Activated naive CD4-positive, alpha-beta T cell (primary cell): ENCODE measurements at places on chromosomes 1 and 21.

- no peak for DNase-seq
Observed at GRCh38 chr1:48715921-48716320, 60.8 kb downstream of the BEND5 start.

GRCh38 chr21:20527731-20528460 lies 470.3 kb upstream of the NCAM2 start:
- no peak for DNase-seq

DNA sequence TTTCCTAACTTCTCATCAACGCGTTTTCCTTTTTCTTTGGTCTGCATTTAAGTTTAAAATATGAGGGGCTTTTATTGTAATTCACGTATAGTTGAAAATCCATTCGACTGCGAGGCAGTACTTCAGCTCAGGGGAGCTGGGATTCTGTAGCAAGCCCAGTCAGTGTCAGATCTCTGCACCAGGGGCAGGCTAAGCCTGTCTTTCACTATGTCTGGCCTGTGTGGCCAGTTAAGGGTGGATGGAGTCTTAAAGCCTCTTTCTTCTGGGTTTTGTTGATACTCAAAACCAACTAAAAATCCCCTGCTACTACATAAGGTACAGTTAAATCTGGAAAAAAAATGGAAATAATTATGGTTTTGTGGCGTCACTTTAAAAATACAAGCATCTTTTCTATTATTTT lies 124.7 kb downstream of the TYW3 start:
- no peak for DNase-seq

- DNase-seq = peak; percentile 48
Observed at GRCh38 chr1:6614019-6614928, 743 bp downstream of the PHF13 start.

- DNase-seq = no peak
Observed at GRCh38 chr21:33078907-33079582, 9.1 kb downstream of the OLIG1 start.

DNA sequence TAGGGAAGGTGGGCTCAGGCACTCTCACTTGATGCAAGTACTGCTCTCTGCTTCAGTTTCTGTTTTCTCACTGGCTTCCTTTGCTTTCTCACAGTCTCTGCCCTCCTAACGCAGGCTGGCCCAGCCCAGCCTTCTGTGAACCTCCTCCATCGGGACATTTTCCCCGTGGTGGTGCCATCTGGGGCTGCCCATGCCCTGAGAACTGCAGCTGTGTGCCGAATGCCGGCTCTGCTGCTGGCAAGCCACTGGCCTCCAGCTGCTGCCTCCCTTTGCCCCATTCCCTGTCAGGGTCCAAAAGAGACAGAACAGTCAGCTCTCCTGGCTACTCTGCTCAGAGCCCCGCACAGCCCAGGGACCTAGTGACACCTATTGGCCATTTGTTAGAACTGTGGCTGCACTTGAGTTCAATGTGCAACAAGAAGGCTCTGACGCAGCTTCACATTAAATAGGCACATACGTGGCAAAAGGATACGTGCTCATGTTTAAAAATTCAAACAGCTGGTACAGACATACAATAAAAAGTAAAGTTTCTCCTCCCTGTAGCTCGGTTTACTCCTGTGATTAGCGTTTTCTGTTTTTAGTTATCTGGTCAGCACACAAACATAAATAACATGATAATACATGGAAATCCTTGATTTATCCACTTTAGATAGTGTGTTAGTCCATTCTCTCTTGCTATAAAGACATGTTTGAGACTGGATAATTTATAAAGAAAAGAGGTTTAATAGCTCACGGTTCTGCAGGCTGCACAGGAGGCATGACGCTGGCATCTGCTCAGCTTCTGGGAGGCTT lies 46.6 kb downstream of the FCRL5 start:
- DNase-seq = no peak

DNA sequence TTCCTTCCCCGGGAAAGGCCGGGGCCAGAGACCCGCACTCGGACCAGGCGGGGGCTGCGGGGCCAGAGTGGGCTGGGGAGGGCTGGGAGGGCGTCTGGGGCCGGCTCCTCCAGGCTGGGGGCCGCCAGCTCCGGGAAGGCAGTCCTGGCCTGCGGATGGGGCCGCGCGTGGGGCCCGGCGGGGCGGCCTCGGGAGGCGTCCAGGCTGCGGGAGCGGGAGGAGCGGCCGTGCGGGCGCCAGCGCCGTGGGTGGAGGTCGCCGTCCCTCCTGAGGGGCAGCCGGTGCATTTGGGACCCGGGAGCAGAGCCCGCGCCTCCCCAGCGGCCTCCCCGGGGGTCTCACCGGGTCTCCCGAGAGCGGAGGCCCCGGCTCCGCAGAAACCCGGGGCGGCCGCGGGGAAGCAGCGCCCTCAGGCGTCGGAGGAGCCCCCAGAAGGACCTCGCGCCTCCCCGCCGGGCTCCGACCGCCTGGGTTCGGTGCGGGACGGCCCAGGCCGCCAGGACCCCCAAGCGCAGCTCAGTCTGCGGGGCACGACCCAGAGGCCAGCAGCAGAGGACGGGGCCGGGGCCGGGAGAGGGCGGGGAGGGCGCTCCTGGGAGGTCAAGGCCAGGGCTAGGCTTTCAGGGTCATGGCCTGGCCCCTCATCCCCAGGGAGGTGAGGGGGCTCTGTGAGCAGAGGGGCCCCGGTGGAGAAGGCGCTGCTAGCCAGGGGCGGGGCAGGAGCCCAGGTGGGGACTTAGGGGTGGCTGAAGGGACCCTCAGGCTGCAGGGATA lies 7.2 kb upstream of the SLX9 start:
- DNase-seq = peak; percentile 79

GRCh38 chr21:33898586-33898985 lies 17.0 kb downstream of the ATP5PO start:
- DNase-seq = no peak

DNA sequence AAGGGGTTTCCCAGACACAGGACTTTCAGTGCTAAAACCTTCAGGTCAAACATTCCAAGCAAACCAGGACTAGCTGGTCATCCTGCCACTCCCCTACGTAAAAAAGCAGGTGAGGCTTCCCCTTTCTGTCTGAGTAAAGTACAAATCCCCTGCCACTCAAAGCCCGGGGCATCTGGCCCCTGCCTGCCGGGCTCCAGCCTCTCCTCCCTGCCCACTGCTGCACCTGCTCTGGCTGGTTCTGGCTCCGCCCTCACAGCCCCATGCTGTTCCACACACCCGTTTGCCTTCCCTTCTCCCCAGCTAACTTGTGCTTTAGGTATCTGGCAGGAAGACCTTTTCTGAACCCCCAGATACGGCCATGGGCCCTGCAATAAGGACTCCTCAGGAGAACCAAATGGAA lies 23.3 kb upstream of the S100A7 start:
- no peak for DNase-seq

DNA sequence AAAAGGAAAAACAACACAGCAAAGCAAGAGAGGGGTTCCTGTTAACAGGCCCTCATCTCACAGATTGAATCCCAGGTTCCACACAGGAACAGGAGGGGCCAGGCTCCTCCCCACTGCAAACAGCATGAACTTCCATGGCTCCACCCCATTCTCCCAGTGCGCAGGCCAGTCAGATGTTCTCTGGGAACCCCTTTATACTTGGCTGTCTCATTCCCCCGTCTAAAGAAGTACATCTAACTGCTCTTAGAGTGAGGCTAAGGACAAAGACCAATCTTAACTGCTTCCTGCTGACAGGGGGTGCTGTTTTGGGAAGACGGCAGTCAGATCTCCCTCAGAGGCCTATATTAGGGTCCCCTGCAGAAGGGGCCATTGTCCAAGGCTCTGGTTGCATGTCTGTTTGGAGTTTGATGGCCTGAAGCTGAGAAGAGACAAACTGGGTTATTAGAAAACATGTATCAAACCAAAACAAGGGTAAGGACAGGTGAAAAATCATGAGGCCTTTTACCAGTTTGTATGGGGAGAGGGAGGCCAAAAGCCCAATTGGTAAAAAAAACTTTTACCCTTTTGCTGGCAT lies 10.5 kb upstream of the NASP start:
- no peak for DNase-seq

- no peak for DNase-seq
Observed at GRCh38 chr1:44314452-44314851, 40.6 kb downstream of the ERI3 start.
